ENCODE measurements at places on chromosomes 11 and 22.

DNA sequence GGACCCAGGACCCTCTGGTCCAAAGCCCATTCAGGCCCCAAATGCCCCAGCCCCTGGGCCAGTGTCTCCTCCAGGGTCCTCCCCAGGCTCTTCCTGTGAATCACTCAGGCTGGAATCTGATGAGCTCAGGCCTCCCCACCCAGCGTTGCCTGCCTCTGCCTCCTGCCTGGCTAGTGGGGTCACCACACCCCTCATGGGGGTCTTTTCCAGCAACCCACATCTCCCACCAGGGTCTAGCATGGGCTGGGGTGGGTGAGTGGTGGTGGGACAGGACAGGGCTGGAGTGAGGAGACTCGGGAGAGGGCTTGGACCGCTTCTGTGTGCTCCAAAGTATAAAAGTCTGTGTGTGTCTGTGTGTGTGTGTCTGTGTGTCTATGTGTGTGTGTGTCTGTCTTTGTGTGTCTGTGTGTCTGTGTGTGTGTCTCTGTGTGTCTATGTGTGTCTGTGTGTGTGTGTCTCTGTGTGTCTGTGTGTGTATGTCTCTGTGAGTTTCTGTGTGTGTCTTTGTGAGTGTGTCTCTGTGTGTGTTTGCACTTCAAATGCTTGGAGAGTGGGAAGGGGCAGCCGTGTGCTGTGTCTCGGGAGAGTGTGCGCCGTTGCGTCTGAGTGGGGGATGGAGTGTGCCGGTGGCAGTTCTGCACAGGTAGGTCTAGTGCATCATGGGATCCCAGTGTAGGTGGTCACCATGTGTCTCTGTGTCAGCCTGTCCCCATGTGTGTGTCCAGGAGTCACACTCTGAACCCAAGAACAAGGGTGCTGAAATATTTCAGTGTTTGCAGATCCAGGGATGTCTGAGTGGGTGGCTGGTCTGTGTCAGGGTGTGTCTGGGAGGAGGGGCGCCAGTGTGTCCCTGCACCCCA is 8.8 kb downstream of the RIN1 start:
- no peak for DNase-seq

DNA sequence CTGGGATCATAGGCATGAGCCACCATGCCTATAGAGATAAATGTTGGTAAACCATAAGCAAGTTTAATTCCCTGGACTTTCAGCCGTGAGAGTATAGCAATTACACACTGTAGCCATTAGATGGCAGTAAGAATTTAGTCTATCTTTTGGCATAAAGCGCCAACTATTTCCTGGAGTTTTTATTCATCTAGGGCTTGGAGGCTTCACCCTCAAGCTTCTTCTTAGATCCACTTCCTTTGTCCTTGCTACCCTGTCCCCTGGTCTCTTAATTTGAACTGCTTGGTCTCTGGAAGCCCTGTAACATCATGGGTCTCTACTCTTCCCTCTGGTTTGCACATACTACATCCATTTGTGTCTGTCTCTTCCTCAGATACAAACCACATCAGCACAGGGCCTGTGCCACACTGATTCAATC is 38.2 kb downstream of the OR10A6 start:
- peak; percentile 92 for DNase-seq

DNA sequence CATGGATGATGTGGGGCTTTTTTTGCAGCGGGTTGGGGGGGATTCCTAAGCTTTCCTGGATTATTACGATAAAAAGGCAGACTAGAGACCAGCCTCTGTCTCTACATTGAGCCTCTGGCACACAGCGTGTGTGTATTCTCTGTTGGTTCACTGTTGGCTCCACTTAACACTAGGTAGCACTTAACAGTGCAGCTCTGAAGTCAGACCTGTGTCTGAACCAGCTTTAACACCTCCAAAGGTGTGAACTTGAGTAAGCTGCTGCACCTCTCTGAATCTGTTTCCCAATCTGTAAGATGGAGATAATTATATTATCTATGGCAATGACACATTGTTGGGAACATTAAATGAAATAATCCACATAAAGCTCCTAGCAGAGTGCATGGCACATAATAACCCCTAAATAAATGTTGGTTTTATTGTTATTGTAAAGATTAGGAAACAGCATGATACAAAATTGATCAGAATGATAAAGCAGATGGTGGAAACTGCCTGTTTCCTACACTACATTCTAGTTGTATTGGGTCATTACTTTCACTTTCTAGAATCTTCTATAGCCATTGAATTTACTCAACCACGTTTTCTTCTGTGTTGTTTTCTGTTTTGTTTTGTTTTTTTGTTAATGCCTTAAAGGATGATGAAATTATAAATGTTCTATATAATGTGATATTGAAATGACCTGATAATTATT is 108.4 kb downstream of the ARL14EP start:
- no peak for DNase-seq

GRCh38 chr11:85180528-85180927 is 446.6 kb downstream of the DLG2 start:
- DNase-seq, result no peak

DNA sequence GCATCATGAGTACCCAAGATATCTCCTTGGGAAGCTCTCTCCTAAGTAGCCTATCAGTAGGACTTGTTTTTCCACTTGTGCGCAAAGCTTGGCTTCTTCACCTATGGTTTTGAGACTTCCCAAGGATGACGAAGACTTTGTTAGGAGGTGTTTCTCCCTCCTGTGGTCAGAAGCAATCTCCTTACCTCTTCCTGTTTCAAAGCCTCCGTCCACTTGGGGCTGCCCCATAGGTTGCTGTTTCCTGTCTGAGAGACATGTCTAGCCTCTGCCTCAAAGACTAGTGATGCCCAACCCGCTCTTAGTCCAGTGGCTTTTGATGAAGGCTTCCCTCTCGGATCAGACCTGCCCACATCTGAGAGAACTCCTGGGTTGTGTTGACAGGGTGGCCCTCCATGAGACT is 92.9 kb downstream of the TRAF6 start:
- DNase-seq, result no peak

DNA sequence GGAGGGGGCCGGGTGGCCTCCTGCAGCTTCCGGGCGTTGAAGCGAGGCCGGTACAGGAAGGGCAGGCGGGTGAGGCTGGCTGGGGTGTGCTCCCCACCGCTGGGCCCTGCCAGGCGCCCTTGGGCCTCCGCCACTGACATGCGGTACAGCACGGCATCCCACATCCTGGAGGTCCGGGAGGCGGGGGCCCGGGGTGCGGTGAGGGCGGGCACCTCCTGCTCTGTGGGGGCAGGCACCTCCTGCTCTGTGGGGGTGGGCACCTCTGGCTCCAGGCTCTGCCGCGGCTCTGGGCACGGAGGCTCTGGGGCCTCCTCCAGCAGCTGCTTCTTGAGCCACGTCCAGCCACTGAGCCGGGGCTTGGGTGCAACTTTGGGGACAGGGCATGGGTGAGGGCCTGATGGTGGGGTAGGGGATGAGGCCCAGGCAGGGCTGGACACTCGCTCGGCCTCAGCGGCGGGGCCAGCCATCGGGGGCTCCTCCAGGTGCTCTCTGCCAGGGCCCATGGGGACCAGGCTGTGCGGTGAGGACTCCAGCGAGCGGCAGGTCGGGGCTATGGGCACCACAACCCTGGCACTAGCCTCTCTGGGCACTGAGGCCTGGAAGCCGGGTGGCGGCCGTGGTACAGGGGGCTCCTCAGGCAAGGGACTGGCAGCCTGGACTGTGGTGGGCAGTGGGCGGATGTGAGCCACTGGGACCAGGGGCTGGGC is 2.3 kb downstream of the PRR33 start:
- no peak for DNase-seq

DNA sequence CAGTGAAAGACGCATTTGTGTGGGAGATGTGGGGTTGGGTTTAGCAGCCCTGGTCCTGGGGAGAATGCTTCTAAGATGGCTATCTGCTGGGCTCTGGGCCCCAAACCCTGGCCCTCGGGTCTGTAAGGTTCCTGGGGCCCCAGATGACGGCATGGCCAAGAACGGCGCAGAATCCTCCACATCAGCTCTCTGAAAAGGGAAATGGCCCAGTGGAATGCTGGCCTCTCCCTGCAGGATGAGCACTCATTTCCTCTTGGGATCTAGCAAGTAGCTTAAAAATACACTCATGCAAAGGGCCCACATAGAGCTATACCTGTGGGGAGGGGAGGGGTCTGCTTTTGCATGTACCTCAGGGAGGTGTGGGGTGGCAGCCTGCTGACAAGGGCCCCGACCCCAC is 37.5 kb upstream of the LINC01488 start:
- no peak for DNase-seq

DNA sequence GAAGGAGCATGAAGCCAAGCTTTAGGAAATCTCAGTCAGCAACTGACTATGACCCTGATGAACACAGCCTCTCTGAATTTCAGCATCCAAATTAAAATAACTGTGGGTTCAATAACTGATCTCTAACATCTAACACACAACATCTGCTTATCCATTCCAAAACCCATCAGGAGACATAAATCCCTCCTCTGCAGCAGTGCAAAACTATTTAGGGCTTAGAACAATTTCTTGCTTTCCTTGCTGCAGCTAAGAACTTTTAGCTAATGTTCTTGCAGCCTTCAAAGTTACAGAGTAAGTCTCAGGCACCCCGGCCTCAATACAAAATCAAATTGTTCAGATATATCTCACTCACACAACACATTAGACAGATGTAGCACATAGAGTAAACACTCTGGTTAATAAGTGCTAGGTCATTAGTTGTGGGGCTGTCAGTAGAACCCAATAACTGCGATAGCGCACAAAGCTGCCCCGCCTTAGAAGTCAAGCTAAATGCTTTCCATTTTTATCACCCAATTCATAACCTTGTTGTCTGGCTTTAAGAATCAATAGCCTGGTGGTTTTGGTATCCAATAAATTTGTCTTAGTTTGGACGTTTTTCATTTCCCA is 139.6 kb downstream of the LARGE1 start:
- no peak for DNase-seq

- DNase-seq, result no peak
Measured at GRCh38 chr11:95200781-95201457, 30.1 kb downstream of the SESN3 start.

DNA sequence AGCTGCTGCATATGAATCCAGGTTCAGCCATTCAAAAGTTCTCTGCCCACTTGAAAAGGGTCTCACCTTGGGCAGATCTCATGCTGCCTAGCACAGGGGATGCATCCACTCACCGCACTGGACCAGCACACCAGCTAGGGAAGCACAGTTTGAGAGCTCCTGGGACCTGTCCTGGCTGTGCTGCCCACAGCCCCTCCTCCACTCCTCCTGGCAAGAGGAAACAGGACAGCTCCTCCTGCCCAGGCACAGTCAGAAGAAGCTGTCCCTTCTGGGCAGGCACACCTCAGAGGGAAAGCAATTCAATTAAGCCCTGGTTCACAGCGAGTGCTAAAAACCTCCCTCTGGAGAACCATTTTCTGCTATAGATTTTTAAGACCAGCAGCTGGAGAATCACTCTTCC is 146.7 kb downstream of the ST3GAL4 start:
- DNase-seq, result no peak

DNA sequence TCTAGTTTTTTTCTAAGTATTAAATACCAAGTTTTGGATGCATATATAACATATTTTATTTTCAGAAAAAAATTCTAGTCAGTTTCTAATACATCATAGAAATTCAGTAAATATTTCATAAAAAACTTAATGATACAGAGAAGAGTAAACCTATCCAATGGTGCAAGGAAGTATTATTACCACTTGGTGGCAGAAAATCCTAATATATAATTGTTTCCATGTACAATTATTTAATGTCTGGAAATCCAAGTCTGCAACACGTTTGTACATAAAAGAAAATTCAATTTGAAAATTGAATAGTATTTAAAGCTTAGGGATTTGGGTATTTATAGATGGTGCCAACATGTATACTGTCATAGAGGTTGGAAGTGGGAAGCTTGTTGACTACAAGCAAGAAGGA is 127.0 kb downstream of the TRPC6 start:
- DNase-seq, result no peak

DNA sequence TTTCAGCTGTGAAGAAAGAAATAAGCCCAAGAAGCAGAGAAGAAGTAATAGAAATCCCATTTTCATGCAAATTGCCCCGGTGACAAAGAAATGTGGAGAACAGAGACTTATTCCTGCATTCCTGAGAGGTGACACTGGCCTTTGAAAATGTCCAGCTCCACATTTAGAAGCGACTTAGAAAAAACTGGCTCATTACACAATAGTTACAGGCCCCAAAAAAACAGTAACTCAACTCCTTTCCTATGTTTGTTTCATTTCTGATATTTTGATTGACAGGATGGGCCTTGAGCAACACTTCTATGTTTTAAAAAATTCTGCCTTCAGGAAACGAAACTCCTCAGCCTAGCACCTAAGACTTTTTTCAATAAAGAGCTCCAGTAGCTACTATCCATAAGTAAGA is 726.9 kb upstream of the TENM4 start:
- no peak for DNase-seq

DNA sequence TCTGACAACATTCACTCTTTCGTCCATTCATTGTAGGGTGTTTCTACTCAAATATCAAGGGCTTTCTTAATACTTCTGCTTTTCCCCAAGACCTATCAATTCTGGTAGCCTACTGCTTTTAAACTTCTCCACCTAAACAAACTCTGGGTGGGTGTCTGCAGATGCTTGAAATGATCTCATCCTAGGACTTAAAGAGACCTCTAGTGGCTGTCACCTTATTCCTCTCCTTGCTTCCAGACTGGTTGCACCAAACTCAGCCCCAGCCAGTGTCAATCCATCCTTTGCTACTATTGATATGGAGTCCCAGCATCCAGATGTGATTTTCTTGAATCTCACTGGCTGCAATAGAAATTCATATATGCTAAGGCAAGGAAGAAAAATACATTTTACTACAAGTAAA is 274.7 kb downstream of the NXPE2 start:
- no peak for DNase-seq

DNA sequence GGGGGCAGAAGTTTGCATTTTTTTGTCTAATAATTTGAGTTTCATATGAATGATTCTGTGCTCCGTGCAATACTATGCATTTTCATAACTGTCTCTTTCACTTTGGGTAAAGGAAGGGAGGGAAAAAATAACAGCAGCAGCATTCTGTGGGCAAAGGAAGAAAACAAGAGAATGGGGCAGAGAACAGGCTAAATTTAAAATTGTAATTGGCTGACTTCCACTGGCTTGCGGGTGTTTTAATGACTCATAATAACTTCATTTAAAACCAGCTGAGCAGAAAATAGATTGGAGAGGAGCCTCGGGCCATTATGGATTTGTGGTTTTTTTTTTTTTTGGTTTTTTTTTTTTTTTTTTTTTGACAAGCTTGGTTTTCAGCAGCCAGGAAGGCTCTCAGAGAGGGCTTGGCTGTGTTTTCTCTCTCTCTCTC is 107.4 kb downstream of the ZBTB16 start:
- no peak for DNase-seq

Measured in trophoblast cell (in vitro differentiated cells and primary cell).